ENCODE measurements at places on chromosomes 1 and 21.

DNA sequence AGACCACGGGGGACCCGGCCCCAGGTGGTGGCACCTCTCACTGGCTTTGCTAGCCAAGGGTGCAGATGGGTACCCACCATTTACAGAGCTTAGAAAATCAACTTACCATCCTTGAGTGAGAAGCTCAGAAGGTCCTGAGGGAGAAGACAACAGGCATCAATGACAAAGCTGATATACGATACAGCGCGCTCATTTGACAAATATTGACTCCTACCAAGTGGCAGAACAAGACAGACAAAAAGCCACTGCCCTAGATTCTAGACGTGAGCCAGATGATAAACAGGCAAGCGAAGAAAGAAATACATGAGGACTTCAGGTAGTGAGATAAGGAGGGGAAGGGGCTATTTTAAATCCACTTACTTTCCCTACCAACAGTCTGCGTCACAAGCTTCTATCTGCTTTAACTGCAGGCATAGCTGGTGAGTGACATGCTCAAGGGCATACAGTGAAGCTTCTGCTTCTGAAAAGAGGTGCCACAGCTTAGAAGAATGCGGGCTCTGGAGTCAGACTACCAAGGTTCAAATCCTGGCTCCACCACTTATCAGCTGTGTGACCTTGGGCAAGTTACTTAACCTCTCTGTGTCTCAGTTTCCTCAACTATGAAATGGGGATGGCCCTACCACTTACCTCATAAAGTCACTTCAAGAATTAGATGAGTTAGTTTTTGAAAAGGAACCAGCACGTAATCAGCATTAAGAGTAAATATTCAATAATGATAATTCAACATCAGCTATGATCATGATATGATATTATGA lies 29.1 kb downstream of the TMCO4 start:
- DNase-seq = no peak

GRCh38 chr1:63329621-63330330 lies 7.4 kb downstream of the FOXD3 start:
- DNase-seq = no peak

DNA sequence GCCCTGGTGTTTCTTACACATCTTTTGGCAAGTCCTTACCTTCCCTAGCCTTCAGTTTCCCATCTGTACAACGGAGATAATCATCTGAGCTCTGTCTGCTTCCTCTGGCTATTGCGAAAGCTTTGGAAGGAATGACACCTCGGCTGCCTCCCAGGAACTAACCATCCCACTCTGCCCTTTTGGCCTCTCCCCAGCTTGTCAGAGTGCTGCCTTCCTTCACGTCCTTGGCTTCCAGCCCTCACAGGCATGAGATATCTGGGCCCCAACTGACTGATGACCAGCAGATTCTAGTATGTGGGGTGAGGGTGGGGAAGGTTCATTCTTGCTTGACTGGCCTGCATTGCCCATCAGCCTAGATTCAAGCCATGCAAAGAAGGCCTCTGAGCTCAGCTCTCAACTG lies 253.1 kb upstream of the FGGY start:
- no peak for DNase-seq

DNA sequence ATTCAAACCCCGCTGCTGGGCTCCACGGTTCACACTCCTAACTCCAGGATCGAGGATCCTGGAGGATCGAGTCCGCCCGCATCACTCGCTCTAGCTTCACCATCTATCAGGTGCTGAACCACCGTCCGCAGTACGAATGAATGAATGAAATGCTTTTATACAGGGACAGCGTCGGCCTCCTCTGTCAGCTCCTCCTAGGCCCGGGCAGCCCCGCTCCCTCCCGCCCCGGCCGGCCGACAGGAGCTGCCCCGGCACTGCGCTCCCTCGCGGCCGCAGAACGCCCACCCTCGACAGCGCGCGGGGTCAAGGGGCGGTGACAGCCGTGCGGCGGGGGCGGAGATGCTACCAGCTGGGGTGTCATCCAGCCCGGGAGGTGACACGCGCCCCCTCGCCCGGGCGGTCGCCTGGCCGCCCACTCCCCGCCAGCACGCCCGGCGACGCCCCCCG lies 520 bp downstream of the ZBTB17 start:
- DNase-seq = peak; percentile 71

GRCh38 chr1:184322253-184322652 lies 64.6 kb upstream of the C1orf21 start:
- DNase-seq = no peak

- no peak for DNase-seq
Observed at GRCh38 chr1:208942394-208943130, 641.0 kb upstream of the CAMK1G start.

DNA sequence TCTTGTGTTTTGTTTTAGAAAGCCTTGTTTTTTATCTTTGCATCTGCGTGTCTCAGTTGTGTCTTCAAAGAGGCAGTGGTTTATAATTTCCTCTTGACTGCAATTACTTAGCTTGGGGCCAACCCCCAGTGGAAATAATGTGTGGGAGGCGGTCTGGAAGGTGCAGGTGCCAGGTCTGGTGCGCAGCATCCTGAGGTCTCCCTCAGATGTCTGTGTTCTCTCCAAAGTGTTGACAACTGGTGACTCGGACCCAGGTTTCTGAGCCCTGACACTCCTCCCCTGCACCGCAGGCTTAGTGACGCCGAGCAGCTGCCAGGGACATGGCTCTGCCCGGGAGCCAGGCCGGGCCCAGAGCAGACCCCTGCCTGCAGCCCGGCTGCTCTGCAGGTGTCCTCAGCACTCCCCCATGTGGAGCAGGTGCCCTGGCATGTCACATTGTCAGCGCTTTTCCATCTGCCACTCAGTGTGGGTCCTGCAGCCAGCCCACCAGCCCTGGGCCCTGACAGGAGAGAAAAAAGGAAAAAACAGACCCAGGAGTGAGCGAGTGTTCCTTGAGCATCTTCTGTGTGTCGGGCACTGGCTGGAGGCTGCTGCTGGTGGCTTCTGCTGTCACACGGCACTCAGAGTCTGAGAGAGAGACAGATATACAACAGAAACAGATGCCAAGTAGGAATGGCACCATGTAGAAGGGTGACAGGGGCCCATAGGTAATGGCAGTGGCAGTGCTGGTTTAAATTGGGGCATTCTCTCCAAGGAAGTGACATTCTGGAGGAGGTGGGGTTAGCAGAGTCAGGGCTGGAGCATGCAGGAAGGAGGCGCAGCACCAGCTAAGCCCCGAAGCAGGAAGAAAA lies 24.8 kb upstream of the SELENON start:
- DNase-seq = no peak

- no peak for DNase-seq
Observed at GRCh38 chr1:24454673-24455072, 39.1 kb downstream of the NIPAL3 start.

GRCh38 chr21:25647647-25648046 lies 8.6 kb downstream of the JAM2 start:
- DNase-seq = no peak

DNA sequence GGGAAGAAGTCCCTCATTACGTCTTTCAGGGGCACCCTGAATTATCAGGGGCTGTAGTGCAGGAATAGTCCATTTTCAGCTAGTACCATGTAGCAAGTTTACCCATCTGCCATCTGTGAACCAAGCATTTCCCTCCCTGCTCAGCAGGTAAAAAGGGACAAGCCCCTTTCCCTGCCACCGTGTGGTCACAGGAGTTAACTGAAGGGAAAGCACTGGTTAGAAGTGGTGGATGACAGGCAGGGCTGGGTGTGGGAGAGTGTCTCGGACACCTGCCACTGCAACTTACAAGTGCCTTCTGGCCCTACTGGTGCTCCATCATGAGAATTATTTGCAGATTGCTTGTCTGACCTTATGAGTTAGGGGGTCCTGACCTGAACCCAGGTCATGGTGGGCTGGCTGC lies 32.0 kb upstream of the IGSF5 start:
- DNase-seq = no peak

DNA sequence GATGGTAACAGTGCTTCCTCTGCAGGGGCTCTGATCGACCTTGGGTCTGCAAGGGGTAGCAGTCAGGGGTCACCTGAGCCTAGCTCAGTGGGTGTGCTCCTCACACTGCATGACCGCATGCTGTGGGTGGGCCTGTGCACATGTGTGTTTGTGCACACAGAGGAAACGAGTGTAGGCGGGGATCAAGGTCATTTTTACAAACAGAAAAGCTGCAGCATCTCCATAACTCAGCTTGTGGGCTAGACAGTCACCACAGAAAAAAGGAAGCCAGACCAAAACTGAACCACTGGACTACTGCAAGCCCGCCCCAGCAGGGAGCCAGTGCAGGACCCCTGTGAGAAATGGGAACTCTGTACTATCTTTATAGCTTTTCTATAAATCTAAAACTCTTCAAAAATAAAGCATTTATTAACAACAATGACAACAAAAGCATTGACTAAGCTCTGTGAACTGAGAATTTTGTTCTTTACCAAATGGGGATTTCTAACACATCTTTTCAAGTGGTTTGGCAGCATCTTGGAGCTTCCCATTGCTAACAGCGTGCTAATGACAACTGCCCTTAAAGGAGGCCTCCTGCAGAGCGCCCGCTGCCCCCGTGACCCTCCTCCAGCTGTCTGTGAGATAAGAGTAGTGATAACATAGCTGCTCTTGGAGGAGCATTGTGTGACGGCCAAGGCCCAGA lies 19.9 kb upstream of the NEK2 start:
- no peak for DNase-seq

GRCh38 chr1:47710329-47711071 lies 272.7 kb downstream of the FOXD2 start:
- DNase-seq = peak; percentile 63

- no peak for DNase-seq
Observed at GRCh38 chr1:170620164-170620563, 43.8 kb upstream of the PRRX1 start.

- DNase-seq = no peak
Observed at GRCh38 chr1:186564582-186564981, 103.7 kb upstream of the PDC start.

DNA sequence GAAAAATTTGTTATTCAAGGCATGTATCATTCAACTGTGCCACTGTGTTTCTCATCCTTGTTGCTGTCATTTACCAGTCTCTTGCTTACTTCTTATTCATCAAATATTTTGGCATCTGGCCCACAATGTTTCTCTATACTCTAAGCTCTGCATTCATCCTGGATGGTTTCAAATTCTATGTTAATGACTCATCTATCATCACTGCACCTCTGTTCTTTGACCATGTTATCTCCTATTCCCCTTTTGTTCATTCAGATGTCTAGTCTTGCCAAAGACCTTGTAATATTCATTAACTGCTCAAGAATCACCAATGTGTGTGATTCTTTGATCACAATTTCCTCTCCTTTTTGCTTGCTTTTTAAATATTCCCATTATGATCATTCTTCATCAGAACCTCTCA lies 54.6 kb upstream of the PRKACB start:
- DNase-seq = no peak

GRCh38 chr1:117580436-117580835 lies 25.4 kb upstream of the TENT5C start:
- no peak for DNase-seq

DNA sequence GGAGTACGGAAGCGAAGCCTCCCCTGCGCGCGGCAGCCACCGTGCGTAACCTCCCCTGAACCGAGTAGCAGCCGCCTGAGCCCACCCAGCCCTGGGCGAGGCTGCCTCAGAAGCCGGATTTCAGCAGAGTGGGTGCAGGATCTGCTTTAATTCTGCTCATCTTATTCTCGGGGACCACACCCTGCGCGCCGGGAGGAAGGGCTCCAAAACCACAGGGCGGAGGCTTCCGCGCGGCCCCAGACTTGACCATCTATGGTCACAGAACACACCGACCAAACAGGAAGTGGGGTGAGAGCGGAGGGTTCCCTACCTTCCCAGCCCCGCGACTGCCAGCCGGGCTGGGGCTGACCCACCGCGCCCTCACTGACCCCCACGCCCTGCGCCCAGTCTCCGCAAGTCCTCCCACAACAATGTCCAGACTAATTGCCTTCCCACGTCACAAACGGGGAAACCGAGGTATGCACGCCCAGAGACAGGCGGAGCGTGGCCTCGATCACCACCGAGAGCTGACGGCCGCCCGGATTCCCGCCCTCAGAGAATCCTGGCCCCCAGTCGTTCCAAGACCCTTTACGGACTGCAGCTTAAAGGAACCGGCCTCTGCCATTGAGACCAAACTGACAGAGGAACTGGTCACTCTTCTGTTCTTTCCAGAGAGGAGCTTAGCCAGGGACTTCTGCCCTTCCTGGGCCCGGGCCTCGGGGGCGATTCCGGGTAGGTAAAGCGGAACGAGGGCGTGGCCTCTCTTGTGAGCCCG lies 595 bp upstream of the CAP1 start:
- peak; percentile 70 for DNase-seq

GRCh38 chr1:96465441-96465840 lies 256.1 kb upstream of the PTBP2 start:
- no peak for DNase-seq

- DNase-seq = no peak
Observed at GRCh38 chr1:54859700-54860391, 27.1 kb downstream of the DHCR24 start.

GRCh38 chr1:205541161-205541886 lies 36.9 kb downstream of the CDK18 start:
- no peak for DNase-seq

DNA sequence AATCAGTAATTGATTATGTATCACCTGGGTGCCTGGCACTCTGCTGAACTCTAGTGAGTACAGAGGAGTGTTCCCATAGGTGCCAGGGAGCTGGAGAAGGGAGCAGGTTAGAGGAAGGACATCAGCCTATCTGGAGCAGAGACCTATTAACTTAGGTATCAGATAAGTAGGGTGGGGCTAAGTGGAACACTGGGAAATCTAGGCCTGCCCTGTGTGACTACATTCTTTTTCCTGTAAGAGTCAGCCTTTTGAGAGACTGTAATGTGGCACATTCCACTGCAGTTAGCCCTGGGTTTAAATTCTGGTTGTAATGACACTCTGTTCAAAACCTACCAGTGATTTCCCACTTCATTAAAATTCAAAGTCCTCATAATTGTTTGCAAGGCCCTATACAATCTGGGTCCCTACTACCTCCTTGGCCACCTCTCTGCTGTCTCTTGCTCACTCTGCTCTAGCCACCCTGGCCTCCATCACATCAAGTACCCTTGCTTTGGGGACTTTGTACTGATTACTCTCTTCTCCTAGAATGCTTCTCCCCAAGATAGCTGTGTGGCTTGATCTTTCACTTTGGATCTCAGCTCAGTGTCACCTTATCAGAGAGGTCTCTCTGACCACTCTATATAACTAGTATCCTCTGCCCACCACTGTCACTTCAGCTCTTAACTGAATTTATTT lies 12.9 kb downstream of the STX12 start:
- DNase-seq = no peak

- no peak for DNase-seq
Observed at GRCh38 chr1:150410582-150411101, 46.7 kb downstream of the RPRD2 start.

GRCh38 chr1:155309423-155310021 lies 856 bp downstream of the FDPS start:
- DNase-seq = no peak

DNA sequence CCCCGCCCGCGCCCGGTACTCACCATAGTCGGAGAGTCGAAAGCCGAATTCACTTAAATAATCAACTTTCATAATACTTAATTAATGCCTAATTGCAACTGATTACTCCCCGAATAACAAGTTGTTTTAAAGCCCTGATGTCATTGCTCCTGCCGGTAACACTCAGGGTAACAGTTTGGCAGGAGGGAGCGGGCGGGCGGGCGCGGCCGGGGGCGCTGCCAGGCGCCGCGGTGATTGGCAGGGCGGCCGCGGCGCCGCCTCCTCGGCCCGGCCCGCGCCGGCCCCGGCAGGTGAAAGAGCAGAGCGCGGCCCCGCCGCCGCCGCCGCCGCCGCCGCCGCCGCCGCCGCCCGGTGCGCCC lies 102.2 kb downstream of the CASZ1 start:
- DNase-seq = no peak

Measured in hypothalamus (tissue), 51 donors.